ENCODE measurements at places on chromosomes 2 and 18.

GRCh38 chr2:171523088-171524017 is 1.1 kb downstream of the CYBRD1 start:
- peak; percentile 77 for DNase-seq

DNA sequence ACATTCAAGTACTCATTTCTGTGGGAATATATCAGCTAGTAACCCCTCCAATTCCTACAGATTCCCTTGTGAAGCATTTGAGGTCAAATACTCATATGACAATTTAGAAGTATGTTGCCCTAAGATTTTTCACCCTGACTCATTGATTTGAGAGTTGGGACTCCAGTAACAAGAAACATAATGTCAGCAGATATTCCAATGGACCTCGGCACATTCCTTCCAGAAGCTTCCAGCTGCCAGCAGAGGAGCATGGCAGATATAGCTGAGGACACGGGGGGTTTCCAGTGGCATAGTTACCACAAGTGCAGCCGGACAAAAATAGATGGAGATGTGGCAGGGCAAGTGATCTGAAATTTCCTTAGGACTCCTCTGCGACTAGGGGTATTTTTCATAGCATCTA is 101.9 kb upstream of the ARHGAP28 start:
- DNase-seq: peak; percentile 44

- DNase-seq: no peak
Measured at GRCh38 chr2:21694079-21694878, 570.5 kb downstream of the TDRD15 start.

GRCh38 chr2:54986264-54986663 is 64.0 kb downstream of the RTN4 start:
- DNase-seq: no peak

- DNase-seq: no peak
Measured at GRCh38 chr2:116094196-116094595, 1651.8 kb downstream of the DPP10 start.

GRCh38 chr2:105140240-105140568 is 101.3 kb upstream of the GPR45 start:
- no peak for DNase-seq

- no peak for DNase-seq
Measured at GRCh38 chr2:119415630-119416029, 16.0 kb upstream of the TMEM37 start.

DNA sequence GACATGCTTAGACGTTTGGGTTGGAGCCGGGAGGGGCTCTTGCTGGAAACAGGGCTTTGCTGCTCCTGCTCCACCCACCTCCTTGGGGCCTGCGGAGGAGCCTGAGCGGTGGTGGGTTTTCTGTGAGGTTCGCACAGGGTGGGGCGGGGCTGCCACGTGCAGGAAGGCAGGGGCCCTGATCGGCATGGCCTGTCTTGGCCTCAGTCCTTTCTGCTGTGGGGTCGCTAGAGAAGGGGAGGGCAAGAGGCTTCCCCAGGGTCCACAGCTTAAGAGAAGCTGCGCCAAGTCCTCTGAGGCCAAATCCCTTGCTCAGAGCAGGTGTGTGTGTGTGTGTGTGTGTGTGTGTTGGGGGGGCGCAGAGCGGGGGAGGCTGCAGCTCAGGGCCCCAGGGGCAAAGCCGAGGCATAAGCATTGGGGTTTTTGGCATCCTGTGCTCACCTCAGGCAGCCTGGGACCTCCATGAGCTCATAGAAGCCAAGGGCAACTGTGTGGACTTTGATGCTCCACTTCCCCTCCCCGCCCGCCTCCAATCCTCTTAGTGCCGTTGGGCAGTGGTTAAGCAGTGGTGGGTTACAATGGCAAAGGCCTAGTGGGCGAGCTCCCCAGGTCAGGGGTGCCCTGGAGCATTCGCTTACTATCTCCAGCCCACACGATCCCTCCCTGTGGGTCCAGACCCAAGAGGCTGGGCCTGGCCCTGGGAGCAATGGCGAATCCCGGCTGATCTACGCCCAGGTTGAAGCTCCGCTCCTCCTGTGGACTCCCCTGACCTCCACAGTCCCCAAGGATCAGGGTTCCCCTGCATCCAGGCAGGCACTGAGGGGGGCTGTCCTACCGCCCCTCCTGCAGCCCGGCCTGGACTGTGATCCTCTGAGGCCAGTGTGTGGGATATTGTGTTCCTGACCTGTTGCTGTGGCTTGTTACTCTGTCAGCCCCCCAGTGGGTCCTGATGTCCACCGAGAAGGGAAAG is 28.9 kb downstream of the TOGARAM2 start:
- no peak for DNase-seq

DNA sequence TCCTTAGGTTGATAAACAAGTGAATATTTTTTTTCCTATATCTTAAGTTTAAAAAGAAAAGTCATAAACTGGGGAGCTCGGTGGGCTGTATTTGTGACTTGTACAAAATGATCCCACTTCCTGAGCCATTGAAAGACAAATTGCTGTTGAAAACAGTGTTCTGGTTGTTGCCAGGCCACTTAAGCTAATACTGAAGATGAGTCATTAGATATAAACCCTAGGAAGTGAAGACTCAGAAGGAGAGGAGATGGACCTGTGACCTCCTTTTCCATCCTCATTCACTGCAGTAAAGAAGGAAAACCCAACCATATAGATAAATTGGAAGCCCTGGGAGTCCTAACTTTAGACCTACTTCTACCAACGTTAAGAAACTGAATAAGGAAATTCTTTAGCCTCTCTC is 46.2 kb upstream of the SERPINE2 start:
- peak; percentile 69 for DNase-seq

DNA sequence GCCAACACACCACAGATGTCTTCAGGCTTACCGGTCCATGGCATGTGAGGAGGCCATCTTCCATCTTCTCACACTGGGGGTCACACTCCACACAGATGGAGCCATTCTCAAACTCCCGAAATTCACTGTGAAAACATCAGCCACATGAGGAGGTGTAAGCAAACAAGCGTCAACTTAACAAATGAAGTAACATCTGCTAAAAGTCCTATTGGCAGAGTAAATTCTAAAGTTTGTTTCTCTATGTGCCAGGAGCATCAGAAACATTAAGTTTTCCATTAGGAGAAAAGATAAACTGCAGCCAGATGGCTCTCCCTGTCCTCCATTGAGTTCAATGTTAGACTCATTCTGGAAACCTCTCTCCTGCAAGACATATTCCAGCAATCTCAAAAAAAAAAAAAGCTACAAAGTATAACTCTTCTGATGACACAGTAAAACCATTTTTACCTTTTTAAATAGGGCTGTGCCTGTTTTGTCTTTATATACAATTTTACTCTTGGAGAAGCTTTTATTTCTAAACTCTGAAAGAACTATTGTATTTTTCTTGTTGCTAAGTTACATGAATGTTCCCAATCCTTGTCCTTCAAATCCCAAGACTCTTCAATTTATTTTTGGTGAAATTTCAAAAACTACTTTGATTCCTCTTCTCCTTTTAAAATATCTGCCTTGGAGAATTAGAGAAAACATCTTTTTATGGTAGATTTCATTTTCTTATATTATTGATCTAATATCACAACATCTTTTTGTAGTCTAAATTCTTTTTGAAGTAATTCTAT is 865.3 kb downstream of the ERBB4 start:
- no peak for DNase-seq

DNA sequence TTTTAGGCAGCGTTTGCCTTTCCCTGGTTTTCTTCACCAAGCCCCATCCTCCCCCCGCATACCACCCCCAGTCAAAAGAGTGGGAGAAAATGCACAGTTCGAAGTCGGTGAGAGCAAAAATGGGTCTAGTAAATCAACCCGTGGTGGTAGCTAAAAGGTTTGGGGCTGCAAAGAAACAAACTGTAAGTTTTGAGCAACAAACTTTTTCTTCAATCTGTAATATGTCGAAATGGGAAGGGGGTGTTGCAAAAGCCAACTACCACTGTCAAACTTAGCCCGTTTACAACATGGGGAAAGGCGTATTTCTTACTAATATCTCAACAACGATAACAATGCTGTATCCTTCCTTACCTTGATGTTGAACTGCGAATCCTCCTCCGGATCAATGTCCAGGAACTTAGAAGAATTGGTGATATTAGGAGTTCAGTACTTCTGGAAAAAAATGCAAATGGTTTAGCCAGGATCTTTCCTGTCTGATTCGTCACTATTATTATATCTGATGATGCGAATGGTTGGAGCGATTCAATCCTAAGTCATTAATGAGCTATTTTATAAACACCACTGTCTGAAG is 2.4 kb upstream of the SATB2 start:
- DNase-seq: peak; percentile 48

DNA sequence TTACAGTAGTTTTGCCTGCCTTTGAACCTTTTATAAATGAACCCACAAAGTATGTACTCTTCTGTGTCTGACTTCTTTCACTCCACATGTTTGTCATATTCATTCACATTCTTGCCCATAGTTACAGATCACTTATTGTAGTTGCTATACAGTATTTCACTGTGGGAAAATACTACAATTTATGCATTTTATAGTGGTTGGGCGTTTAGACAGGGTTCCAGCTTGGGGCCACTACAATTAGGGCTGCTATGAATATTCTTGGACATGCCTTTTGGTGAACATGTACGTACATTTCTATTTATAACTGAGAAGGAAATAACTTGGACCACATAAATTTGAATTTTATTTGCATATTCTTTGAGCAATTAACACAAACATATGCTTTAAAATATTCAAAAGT is 15.4 kb upstream of the PMAIP1 start:
- peak; percentile 24 for DNase-seq

Measured in AG10803 (cell line).